ENCODE measurements at places on chromosomes 5 and 9. TPM values are rescaled to one million over a fixed set of nuclear protein-coding genes. Genes with fewer than 3 reads are reported as not detected.
A peak's percentile ranks its signal among the peaks of the same experiment; 100 is the strongest.

- no peaks in the 10 kb centered on the region for H3K27me3 ChIP-seq
- no peaks in the 10 kb centered on the region for H3K36me3 ChIP-seq
- no peak for DNase-seq
- no peaks in the 10 kb centered on the region for H3K4me1 ChIP-seq
Observed at GRCh38 chr9:106482733-106483132, 380.2 kb upstream of the ZNF462 start.

DNA sequence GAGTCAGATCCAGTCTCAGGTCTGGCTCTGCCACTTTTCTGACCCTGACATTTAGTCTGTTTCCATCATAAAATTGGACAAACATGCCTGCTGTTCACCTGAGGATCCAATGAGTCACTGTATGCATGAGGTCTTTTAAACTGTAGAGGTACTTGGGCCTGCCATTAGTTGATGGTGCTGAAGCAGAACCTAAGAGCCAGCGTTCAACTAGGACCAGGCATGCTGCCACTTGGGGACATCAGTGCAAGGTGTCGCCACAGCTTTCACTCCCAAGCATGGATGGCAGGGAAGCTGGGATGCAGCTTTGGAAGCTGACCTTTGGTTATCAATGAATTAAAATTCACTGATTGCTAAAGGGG is 37.1 kb downstream of the NEUROG1 start:
- no peak for DNase-seq
- no peaks in the 10 kb centered on the region for H3K36me3 ChIP-seq
- peaks cover 13% of the 10 kb centered on the region for H3K27me3 ChIP-seq
- H3K27ac ChIP-seq, result no peak overlapping the region
- H3K4me1 ChIP-seq, result peaks cover 13% of the 10 kb centered on the region

DNA sequence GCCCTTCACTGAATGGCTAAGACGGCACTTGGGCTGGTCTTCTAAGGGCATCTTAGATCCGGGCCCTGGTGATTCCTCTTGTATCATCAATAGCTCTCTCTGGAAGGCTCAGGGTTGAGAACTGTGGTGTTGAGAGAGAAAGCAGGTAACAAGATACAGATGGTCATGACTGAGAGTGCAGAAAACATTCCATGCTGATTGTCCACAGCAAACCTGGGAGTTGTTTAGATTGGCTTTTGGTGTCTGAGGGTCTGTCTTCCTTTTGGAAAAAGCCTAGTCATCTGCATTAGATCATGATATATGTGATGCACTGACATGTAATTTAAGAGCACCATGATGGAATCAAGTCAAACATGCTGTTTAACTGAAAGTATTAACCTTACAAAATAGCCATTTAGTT is 331.9 kb downstream of the ADAMTS6 start:
- DNase-seq, result no peak
- no peak overlapping the region for H3K4me3 ChIP-seq
- no peaks in the 10 kb centered on the region for H3K27me3 ChIP-seq

Gene ACSL6
- 0.11 TPM for total RNA-seq

Gene KCNN2
- not detected for total RNA-seq

GRCh38 chr9:13778631-13779030 is 499.1 kb upstream of the MPDZ start:
- H3K4me3 ChIP-seq, result no peak overlapping the region
- DNase-seq, result peak; percentile 22
- H3K4me1 ChIP-seq, result no peaks in the 10 kb centered on the region
- H3K27ac ChIP-seq, result no peak overlapping the region

DNA sequence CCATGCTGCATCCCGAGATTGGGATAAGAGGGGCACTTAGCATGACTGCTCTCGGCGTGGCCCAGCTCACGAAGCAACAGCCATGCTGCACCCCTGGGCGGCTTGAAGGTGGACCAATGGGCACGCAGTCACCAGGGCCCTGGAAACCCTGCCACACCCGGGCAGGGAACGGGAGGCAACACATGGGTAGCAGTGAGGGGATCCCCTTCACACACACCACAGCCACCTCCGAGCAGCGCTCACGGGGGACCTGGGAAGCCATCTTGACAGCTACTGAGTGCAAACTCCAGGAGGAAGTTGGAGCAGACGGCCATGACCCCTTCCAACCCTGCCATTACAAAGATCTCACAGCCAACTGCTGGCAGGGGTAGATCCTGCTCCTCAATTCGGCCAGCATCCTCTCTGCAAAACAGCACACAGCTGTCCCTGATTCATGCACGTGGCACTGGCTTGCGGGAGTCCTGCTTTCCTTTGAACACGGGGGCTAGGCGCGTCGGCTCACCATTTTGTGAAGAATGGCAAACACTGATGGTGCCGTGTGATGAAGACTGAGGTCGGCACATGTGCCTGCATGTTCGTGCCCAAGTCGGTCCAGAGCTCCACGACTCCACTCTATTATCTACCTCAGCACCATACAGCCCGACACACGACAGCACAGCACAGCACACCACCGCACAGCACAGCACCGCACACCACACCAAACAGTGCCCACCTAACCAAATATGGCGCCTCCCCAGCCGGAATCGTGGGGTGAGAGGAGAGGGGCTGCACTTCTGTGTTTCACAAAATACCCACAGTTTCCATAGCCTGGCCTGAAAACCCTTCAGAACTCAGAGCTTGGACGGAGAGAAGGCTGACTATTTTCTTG is 5.0 kb downstream of the UBAC1 start:
- no peak overlapping the region for H3K27ac ChIP-seq
- no peaks in the 10 kb centered on the region for H3K36me3 ChIP-seq
- H3K4me3 ChIP-seq, result no peak overlapping the region
- no peaks in the 10 kb centered on the region for H3K27me3 ChIP-seq
- H3K4me1 ChIP-seq, result peaks cover 9% of the 10 kb centered on the region
- DNase-seq, result no peak

- peaks cover under 1% of the 10 kb centered on the region for H3K4me1 ChIP-seq
- H3K27me3 ChIP-seq, result no peaks in the 10 kb centered on the region
- H3K27ac ChIP-seq, result no peak overlapping the region
Observed at GRCh38 chr5:127094161-127094814, 21.0 kb upstream of the C5orf63 start.

Gene SEPTIN8
- 41.9 TPM for total RNA-seq

- no peaks in the 10 kb centered on the region for H3K27me3 ChIP-seq
- no peak overlapping the region for H3K27ac ChIP-seq
- H3K4me3 ChIP-seq, result no peak overlapping the region
Observed at GRCh38 chr9:120917929-120918762, 8.4 kb downstream of the TRAF1 start.

GRCh38 chr9:136020206-136020605 is 59.0 kb upstream of the UBAC1 start:
- no peaks in the 10 kb centered on the region for H3K27me3 ChIP-seq
- H3K4me1 ChIP-seq, result no peaks in the 10 kb centered on the region
- DNase-seq, result no peak
- no peak overlapping the region for H3K27ac ChIP-seq
- no peaks in the 10 kb centered on the region for H3K36me3 ChIP-seq

DNA sequence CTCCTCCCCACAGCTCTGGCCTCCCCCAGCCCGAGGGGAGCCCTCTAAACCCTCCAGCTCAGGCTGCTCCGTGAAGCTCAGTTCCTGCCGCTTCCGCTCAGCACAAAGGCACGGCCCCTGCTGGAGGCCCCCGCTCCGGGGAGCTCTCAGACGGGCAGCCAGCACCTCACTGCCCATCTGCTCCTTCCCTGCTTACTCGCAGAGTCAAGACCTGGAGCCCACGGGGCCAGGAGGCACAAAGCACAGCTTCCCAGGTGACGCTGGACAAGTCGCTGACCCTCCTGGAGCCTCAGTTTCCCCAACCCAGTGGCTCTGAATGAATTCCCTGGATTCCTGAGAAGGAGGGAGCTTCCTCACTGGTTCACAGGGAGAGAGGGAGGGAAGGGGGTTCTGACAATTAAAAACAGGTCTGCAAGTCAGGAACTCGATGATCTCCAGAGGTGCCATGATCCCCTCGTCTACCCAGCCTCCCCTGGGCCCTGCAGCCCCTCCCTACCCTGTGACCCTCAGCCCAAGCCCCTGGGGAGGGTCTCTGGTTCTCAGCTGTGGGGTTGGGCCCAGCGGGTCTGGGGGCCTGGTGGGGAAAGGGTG is 36.2 kb downstream of the VAV2 start:
- H3K4me1 ChIP-seq, result peaks cover 14% of the 10 kb centered on the region
- DNase-seq, result peak; percentile 47
- no peaks in the 10 kb centered on the region for H3K36me3 ChIP-seq
- H3K27me3 ChIP-seq, result no peaks in the 10 kb centered on the region
- peak overlapping the region; percentile 34 for H3K4me3 ChIP-seq

DNA sequence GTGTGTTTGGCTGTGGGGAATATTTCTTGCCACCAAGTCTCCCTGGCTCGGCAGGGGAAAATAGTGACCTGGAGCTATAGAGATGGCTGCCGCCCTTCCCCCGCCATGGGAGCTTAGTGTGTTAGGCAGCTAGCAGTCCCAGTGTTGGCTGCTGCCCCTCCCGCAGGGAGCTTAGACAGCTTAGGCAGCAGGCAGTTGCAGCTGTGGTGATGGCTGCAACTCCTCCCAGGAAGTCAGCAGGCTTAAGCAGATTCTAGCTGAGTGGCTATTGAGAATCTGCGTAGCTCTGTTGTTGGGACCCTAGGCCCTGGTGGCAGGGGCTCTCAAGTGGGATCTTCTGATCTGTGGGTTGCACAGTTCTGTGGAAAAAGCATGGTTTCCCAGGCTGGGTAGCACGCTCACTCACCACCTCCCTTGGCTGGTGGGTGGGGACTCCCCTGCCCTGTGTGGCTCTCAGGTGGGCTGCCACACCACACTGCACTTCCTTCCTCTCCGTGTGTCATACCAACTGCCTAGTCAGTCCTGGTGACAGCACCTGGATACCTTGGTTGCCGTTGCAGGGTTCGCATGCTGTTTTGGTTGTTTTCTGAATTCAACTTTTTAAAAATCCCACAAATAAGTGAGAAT is 9.3 kb downstream of the OR1N2 start:
- H3K4me1 ChIP-seq, result no peaks in the 10 kb centered on the region
- no peaks in the 10 kb centered on the region for H3K27me3 ChIP-seq
- H3K27ac ChIP-seq, result no peak overlapping the region

Gene SLC45A2
- not detected for total RNA-seq

Measured in GM23248 (cell line).